Progenitor cell of endocrine pancreas (in vitro differentiated cells): ENCODE measurements at places on chromosomes 16 and 17.

DNA sequence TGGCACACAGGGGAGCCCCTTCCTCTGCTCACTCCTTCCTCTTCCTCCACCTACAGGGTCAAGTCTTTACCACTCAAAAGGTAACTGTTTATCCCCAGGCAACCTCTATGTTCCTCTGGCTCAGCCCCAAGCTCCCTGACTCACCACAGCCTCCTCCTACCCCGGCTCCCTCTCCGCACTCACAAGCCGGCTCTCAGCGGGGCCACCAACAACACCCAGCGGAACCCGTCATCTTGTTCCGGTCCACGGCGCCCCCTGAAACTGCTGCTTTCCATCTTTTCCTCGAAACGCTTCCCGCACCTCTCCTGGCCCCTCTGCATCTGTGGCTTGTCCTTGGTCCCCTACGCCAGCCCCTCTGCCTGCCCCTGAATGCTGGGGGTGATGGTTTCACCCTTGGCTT, 58.4 kb downstream of the NXN start:
- H3K27ac ChIP-seq: peak overlapping the region; percentile 45
- H3K27me3 ChIP-seq: no peaks in the 10 kb centered on the region
- DNase-seq: no peak
- H3K36me3 ChIP-seq: peaks cover 24% of the 10 kb centered on the region
- H3K4me3 ChIP-seq: no peak overlapping the region

DNA sequence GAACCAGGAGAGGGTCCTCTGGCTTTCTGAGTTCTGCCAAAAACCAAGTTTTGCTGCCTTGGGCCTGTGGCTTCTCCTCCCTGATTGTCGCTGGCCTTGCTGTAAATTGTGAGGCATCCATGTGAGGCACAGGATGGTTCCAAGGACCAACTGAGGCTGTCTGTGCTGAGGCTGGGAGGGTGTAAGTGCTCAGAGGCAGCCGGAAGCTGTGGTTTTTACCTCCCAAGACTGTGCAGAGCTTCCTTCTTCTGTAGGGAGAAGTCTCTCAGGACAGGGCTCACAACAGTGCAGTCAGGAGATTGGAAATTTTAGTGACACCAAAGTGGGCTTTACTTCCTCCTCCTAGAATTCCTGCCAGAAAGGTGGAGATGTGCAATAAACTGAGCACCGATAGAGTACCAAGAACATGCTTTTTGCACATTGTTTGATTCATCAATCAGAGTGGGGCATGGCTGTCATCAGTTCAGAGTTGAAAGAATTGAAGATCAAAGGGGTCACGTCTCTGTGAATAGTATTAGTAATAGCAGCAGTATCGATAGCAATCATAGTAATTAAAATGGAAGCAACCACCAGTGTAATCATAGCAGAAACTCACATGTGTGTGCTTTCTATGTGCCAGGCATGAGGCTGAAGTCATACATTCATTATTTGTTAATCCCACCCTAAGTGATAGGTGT, 467.1 kb downstream of the WWOX start:
- H3K4me1 ChIP-seq: no peaks in the 10 kb centered on the region
- DNase-seq: no peak
- peaks cover 2% of the 10 kb centered on the region for H3K36me3 ChIP-seq
- no peaks in the 10 kb centered on the region for H3K27me3 ChIP-seq

- peaks cover 45% of the 10 kb centered on the region for H3K4me1 ChIP-seq
- H3K36me3 ChIP-seq: peaks cover 10% of the 10 kb centered on the region
- H3K27ac ChIP-seq: peak overlapping the region; percentile 86
- DNase-seq: no peak
- no peaks in the 10 kb centered on the region for H3K27me3 ChIP-seq
These were observed 5.3 kb downstream of the ATP6V0A1 start for GRCh38 chr17:42463976-42464400.

DNA sequence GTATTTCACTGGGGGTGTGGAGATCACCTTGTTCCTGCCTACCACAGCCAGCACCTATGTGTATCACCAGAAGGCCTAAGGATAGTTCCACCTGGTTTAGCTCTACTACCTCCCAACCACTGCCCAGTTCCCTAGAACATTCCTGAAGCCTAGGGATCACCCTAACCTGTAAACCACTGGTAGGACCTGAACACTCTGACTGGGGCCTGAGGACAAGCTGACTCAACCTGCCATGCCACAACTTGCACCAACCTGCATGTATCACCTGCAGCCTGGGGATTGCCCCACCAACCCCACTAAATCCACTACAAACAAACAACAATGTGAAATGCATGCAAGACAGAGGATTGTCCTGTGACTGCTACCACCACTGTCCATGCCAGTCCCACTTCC, 128.1 kb downstream of the KIF2B start:
- no peak for DNase-seq
- no peaks in the 10 kb centered on the region for H3K27me3 ChIP-seq
- no peak overlapping the region for H3K27ac ChIP-seq
- no peaks in the 10 kb centered on the region for H3K36me3 ChIP-seq

- no peak for DNase-seq
- H3K36me3 ChIP-seq: no peaks in the 10 kb centered on the region
- peaks cover 30% of the 10 kb centered on the region for H3K27me3 ChIP-seq
- H3K4me3 ChIP-seq: no peak overlapping the region
- H3K4me1 ChIP-seq: no peaks in the 10 kb centered on the region
These were observed 250.5 kb upstream of the C16orf82 start for GRCh38 chr16:26816266-26816665.

DNA sequence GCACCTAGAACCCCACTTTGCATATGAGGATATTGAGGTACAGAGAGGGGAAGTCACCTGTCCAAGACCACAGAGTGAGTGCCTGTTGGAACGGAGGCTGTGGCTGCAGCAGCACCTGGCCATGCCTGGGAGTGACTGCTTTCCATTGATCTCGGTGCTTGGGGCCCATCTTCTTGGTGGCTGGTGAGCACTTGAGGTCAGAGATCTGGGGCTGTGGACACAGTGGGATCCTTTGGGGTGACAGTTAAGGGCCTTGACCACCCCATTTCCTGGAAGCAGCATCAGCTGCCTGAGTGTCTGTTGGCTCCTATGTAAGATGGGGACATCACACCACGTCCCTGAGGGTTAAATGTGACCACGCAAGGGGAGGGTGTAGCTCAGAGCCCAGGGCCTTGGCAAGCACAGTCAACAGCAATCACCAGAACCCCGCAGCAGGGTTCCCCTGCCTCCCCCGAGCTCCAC, 111.7 kb downstream of the IRF8 start:
- H3K27ac ChIP-seq: no peak overlapping the region
- H3K36me3 ChIP-seq: no peaks in the 10 kb centered on the region
- H3K4me1 ChIP-seq: no peaks in the 10 kb centered on the region
- H3K4me3 ChIP-seq: no peak overlapping the region

DNA sequence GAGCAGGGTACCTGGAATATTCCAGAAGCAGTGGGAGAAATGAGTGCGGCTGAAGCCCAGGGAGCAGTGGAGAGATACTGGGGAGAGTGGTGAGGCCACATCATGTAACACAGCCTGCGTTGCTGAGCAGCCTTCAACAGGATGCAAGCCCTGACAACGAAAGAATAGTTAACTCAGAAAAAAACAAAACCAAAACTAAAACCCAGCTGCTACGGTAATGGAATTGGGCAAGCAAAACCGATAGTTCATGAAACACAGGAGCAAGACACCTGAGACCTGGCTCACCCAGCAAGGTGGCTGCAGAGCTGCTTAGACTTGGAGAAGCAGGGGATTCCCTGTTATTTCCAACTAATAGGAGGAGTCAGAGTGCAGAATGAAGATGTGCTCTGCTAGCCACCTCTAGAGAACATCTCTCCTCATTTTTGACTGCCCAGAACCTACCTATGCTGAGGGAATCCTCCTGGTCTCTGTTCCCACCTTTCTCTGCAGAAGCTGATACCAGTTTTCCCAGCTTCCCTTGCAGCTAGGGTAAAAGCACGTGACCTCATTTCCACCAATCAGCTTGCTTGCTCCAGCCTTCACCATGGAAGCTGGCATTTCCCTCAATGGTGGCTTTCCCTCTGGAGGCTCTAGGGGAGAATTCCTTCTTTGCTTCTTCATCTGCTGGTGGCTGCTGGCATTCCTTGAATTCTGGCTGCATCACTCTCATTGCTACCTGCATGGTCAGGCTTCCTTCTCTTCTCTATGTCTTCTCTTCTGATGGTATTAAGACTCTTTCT, 59.4 kb upstream of the XYLT1 start:
- no peak overlapping the region for H3K27ac ChIP-seq
- DNase-seq: no peak
- H3K27me3 ChIP-seq: peaks cover 10% of the 10 kb centered on the region
- no peaks in the 10 kb centered on the region for H3K4me1 ChIP-seq
- no peaks in the 10 kb centered on the region for H3K36me3 ChIP-seq

GRCh38 chr17:28394337-28395116, 11.5 kb downstream of the SLC46A1 start:
- no peak overlapping the region for H3K4me3 ChIP-seq
- no peaks in the 10 kb centered on the region for H3K27me3 ChIP-seq
- DNase-seq: no peak
- peaks cover 13% of the 10 kb centered on the region for H3K36me3 ChIP-seq

DNA sequence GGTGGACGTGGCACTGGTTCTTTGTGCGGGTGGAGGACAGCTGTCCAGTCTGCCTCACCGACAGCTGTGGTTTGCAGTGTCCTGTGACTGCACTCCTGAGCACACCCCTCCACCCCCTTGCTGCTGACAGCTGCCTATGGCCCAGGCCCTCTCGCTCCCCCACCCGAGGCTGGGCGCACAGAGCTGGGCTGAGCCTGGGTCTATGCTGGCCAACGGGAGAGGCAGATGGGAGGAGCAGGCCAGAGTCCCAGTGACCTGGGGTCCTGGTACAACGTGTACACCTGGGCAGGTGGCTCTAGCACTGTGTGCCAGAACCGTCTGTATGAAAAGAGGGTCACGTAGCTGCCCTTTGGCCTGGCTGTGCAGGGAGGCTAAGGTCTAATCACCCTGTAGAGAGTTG, 30.5 kb downstream of the BAIAP2 start:
- H3K4me1 ChIP-seq: peaks cover 2% of the 10 kb centered on the region
- no peak overlapping the region for H3K27ac ChIP-seq
- peaks cover 8% of the 10 kb centered on the region for H3K36me3 ChIP-seq
- H3K4me3 ChIP-seq: no peak overlapping the region

GRCh38 chr16:67459861-67460150, 21.2 kb downstream of the ATP6V0D1 start:
- no peak for DNase-seq
- no peak overlapping the region for H3K4me3 ChIP-seq
- no peaks in the 10 kb centered on the region for H3K36me3 ChIP-seq
- H3K4me1 ChIP-seq: no peaks in the 10 kb centered on the region

- H3K4me1 ChIP-seq: no peaks in the 10 kb centered on the region
- peak overlapping the region; percentile 2 for H3K27ac ChIP-seq
- no peaks in the 10 kb centered on the region for H3K27me3 ChIP-seq
- no peak overlapping the region for H3K4me3 ChIP-seq
- DNase-seq: peak; percentile 85
These were observed 15.9 kb upstream of the ANKRD40CL start for GRCh38 chr17:50783193-50783660.

DNA sequence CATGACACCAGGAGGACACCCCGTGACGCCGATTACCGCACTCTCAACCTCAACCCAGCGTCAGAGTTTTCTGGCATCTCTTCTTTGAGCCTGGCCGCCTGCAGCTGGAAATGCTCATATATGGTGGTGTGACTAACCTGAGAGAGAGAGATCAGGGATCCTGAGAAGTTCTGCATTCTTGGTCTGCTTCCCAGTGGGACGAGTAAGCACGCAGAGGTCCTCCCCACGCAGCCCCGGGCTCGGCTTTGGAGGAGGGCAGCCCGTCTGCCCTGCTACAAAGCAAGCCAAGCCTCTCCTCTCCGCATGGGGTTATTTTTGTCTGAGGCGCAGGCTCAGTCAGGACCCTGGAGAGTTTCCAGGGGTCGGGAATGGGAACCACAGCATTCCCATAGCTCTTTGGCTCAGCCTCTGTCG, 16.5 kb downstream of the CRISPLD2 start:
- H3K36me3 ChIP-seq: no peaks in the 10 kb centered on the region
- H3K27ac ChIP-seq: no peak overlapping the region
- H3K4me1 ChIP-seq: no peaks in the 10 kb centered on the region
- peaks cover 21% of the 10 kb centered on the region for H3K27me3 ChIP-seq
- no peak overlapping the region for H3K4me3 ChIP-seq

- H3K4me3 ChIP-seq: no peak overlapping the region
- no peak overlapping the region for H3K27ac ChIP-seq
- H3K36me3 ChIP-seq: no peaks in the 10 kb centered on the region
- DNase-seq: no peak
- H3K27me3 ChIP-seq: peaks cover 8% of the 10 kb centered on the region
- peaks cover 11% of the 10 kb centered on the region for H3K4me1 ChIP-seq
These were observed 5.9 kb downstream of the MEOX1 start for GRCh38 chr17:43655693-43656255.

DNA sequence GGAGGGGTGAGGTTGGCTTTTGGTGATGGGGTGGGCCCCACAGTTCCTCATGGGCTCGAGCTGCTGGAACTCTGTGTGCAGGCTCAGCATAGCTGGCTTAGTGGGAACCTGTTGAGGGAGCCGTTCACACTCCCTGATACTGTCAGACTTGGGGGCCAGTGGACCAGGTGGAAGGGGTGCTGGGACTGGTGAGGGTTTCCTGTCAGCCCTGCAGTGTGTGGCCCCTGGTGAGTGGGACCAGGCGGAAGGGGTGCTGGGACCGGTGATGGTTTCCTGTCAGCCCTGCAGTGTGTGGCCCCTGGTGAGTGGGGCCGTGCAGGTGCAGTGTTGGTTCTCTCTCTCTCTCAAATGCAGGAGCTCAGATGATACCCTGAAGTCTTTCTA, 45.1 kb upstream of the ZNF750 start:
- no peaks in the 10 kb centered on the region for H3K27me3 ChIP-seq
- DNase-seq: no peak
- H3K27ac ChIP-seq: peak overlapping the region; percentile 84
- no peak overlapping the region for H3K4me3 ChIP-seq
- peaks cover 12% of the 10 kb centered on the region for H3K36me3 ChIP-seq

DNA sequence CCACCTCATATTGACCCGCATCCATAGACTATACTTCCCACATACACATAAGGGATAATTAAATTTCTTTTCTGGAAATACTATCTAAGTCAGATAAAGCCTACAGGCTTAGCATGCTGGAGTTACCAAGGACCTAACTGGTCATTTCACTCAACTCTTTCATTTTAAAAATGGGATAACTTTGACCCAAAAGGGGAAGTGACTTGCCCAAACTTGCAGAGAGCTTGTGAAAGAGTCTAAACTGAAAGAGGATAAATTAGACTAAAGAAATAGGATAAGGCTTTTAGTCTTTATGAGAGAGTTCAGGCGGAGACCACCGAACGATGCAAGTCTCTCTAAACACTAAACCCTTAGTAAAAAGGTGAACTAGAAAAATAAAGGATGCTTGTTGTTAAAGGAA, 3.9 kb upstream of the KRT33A start:
- no peak for DNase-seq
- H3K4me1 ChIP-seq: no peaks in the 10 kb centered on the region
- peaks cover 19% of the 10 kb centered on the region for H3K27me3 ChIP-seq
- H3K36me3 ChIP-seq: no peaks in the 10 kb centered on the region

DNA sequence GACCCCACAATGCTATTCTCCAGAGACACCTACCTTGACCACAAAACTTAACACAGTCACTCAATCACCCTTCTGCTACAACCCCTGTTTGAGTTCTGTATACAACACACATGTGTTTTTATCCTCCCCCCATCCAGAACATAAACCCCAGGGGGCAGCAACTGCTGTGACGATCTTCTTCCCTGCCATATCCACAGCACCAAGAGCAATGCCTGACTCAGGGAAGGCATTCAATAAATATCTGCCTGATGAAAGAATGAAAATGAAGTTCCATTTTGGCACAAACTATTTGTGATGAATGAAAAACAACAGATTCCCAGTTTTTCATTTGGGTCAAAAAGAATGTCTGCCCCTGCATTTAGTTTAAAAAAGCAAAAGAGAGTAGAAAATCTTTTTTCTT, 27.0 kb downstream of the ASIC2 start:
- no peak overlapping the region for H3K27ac ChIP-seq
- DNase-seq: no peak
- peaks cover 21% of the 10 kb centered on the region for H3K27me3 ChIP-seq
- H3K4me3 ChIP-seq: no peak overlapping the region
- no peaks in the 10 kb centered on the region for H3K36me3 ChIP-seq
